ENCODE measurements at places on chromosomes 11 and 22.

- DNase-seq: no peak
Measured at GRCh38 chr22:44192098-44192815, 11.5 kb downstream of the PARVG start.

GRCh38 chr11:11463405-11463804 lies 110.4 kb upstream of the CSNK2A3 start:
- no peak for DNase-seq

DNA sequence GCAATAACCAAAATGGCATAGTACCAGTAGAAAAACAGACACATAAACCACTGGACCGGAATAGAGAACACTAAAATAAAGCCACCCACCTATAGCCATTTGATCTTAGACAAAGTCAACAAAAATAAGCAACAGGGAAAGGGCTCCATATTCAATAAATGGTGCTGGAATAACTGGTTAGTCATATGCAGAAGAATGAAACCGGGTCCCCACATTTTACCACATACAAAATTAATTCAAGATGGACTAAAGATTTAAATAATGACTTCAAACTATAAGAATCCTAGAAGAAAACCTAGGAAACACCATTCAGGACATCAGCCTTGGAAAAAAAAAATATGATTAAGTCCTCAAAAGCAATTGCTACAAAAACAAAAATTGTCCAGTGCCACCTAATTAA lies 30.1 kb upstream of the NOX4 start:
- no peak for DNase-seq

DNA sequence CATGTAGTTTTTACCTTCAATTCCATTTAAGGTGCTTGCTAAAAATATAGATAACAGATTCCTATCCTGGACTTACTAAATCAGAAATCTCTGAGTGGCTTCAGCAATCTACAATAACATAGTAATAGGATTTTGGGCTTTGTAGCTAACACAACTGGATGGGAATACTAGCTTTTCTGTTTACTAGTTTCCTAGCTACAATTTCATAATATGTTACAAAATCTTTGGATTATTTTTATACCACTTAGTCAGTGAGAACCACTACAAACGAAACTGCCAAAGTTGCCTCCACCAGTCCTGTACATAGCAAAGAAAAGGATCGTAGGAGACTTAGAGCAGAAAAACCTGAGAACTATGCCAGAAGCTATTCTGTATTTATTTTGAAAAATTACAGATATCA lies 87.7 kb upstream of the ANO3 start:
- DNase-seq: no peak

GRCh38 chr22:48821727-48822126 lies 1005.9 kb downstream of the BRD1 start:
- no peak for DNase-seq

DNA sequence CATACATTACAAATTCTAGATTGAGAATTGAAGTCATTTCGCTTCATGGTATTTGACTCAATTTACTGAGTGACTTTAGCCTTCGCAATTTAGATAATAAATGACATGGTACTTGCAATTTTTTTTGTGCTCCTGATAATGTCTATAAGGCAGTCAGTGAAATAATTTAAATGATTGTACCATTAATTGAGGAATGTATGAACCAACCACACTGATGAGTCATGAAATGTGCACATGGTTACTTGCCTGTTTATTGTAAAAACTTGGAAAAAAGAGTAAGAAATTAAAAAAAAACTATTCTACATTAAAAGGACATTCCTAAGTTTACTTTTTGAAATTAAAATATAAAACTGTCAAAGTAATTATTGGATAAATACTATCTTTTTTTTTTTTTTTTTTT lies 43.3 kb downstream of the DNAJC24 start:
- DNase-seq: no peak

Measured in Panc1 (cell line).